ENCODE measurements at places on chromosomes 16 and 17.

DNA sequence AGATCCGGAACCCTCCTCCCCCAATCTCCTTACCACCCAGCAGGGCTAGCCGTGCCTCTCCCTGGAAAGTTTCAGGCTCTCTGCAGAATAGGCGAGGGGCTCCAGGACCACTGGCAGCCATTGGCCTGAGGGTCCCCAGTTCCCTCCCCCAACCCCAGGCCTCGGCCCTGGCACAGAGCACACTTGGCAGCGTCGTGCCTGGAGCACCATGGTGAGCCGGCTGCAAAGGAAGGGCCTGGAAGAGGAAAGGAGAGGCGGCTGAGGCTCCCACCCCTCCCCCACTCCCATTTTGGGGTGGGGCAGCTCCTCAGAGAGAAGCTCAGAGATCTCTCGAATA, 369 bp upstream of the BTBD17 start:
- no peak for DNase-seq

- DNase-seq = no peak
These were observed 94.3 kb downstream of the CYLD start for GRCh38 chr16:50836121-50836621.

- peak; percentile 24 for DNase-seq
These were observed 37.0 kb upstream of the ZNF750 start for GRCh38 chr17:82876602-82877379.

- DNase-seq = no peak
These were observed 500.2 kb upstream of the HSBP1 start for GRCh38 chr16:83307594-83307992.

DNA sequence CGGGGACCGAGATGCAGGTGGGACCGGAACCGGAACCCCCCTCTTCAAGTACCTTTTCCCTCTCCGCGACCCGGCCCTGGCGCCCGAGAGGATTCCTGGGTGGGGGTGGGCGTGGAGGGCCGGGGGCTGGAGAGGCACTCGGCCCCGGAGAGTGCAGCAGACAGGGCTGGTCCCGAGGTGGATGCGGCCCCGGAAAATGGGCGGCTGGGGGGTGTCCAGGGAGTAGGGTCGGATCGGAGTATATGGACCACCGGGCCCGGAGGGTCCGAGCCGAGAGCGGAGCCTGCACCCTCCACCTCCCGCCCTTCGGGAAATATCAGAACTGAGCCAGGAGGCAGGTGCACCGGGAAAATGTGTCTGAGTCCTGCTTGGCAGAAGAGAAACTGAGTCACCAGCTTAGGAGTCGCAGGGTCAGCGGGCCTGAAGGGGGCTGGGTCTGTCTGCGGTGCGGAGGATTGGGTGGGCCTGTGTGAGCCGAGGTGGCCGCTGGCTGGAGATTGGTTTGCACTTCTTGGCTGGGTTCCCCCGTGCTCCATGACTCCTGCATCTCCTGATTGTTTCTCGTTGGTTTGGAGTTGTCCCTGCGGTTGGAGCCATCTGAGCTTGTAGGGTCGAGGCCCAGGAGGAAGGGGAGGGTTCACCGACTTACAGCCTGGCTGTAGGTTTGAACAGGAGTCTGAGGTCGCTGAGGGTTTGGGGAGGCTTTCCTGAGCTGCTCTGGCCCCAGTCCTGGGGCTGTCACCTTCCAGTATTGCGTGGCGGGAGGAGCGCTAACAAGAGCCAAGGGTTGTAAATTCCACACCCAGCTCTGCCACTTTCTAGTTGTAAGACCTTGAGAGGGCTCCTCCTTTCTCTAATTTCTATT, 518 bp downstream of the SH2B1 start:
- peak; percentile 21 for DNase-seq

GRCh38 chr17:64707050-64707591, 45.0 kb upstream of the SMURF2 start:
- DNase-seq = peak; percentile 97

GRCh38 chr17:79055197-79055596, 19.4 kb upstream of the ENGASE start:
- DNase-seq = no peak

DNA sequence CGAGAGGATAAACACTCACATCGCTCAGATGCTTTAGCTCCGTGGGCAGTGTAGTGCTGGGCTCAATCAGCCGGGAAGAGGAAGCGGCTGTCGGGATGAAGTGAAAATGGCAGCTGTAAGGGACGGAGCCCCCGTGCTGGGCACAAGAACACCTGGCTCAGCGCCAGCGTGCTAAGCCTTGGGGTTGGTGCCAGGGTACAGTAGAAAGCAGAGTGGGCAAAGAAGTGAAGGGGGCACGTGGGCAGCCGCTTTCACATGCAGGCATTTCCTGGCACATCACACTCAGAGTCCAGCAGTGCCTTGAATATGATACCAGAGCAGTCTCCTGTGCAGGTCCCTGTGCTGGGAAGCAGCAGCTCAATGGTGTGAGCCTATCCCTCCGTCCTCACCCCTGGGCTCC, 51.1 kb upstream of the FOXF1 start:
- no peak for DNase-seq

DNA sequence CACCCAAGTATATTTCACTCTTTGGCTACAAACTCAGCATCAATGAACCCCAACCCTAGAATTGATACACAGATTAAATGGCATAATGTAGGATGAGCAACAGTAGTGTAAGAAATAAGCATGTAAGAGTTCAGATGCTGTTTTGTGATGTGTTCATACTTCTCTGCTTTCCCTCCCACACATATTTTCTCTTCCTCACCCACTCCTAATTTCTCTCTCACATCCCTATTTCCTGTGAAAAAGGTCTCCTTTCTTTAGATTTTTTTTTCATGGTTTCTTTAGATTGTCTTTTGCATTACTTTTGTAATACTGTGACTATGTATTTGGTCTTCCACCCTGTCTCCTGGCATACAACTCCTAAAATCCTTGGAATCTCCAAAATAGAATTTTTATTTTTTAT, 21.7 kb downstream of the CREBBP start:
- DNase-seq = no peak

GRCh38 chr17:65417406-65418221, 143.8 kb downstream of the AXIN2 start:
- DNase-seq = no peak

GRCh38 chr16:81403601-81404391, 40.8 kb upstream of the CMIP start:
- DNase-seq = peak; percentile 33

- DNase-seq = no peak
These were observed 19.0 kb downstream of the CACNG4 start for GRCh38 chr17:66983414-66984021.

DNA sequence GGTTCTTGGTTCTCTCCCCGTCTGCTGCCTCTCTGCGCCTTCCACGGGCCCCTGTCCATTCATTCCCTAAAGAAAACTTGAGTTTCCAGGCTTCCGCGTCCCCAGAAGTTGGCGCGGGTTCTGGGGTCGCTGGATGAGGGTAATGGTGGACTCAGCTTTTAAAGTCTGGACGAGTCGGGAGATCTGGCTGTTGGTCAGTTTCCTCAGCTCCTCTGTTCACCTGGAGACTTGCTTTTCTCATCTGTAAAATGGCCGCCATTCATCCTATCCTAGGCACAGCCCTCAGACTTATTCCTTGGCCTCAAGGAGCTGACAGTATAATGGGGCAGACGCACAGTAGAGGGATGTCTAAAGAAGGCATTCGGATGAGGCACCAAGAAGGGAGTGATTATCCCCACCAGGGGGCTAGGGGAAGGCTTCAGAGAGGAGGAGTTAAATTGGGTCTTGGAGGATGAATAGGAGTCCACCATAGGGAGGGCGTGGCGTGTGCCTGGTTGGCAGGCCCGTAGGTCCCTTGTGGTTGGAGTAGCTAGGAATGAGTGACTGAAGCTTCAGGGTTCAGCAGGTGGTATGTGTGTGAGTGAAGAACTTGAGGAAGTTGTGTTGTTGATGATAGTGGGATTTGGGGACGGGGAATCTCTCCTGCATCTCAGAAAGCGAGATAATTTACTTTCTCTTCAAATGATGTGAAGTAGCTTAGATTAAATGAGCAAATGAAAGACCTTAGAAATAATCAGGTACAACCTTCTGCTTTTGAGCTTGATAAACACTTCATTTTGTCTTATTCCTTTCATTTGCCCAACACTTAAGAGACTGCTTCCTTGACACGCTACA, 652 bp downstream of the VPS35L start:
- peak; percentile 10 for DNase-seq

GRCh38 chr16:74657870-74658642, 8.6 kb downstream of the RFWD3 start:
- DNase-seq = no peak

DNA sequence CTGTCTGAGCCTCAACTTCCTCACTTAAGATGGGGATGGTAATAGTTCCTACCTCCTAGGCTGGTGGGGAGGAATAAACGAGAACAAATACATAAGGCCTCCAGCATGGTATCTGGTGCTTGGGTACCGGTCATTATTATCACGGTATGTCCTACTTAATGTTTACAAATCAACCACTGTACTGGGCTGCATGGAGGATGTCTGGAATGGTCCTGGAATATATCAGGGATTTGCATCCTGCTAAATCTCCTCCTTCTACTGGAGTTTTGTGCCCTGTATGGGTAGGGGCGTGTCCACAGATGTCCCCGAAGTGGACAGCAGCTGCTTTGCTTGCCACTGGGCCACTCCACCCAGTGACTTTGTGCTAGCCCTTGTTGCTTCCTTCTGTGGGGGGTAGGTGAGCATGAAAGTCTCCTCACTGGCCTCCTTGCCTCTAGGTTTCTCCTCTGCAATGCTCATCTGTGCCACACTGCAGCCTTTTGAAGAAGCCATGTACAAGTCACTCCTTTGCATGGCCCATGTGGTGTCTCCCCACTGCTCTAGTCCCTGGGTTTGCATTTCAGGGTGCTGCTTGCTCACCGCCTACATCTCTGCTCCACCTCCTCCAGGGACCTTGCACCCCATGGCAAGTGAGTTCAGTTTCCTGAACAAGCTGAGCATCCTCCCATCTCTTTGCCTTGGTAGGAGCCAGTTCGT, 2.2 kb upstream of the CMIP start:
- no peak for DNase-seq

- no peak for DNase-seq
These were observed 13.1 kb downstream of the UNC13D start for GRCh38 chr17:75831032-75831571.

GRCh38 chr17:38557836-38558727, 47.7 kb downstream of the SRCIN1 start:
- DNase-seq = peak; percentile 91

DNA sequence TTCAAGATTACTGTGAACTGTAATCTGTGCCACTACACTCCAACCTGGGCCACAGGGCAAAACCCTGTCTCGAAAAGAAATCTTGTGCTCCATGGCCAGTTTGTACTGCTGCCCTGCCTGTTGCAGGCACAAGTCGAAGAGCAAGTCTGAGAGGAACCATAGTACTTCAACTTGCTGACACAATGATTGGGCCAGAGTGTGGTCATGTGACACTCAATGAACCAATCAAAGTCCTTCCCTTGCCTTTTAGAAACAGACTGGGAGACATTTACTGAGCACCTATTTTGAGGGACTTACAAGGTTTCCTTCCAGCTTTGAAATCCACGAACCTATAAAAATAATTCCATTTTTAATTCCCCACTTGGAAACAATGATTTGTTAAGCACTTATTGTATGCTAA, 39.8 kb upstream of the TMC5 start:
- no peak for DNase-seq

- DNase-seq = peak; percentile 41
These were observed 445 bp downstream of the CIAO2B start for GRCh38 chr16:66933776-66934137.

- peak; percentile 36 for DNase-seq
These were observed 11.1 kb upstream of the CHMP6 start for GRCh38 chr17:80980397-80981061.

GRCh38 chr17:54771409-54771915, 129.2 kb upstream of the TOM1L1 start:
- DNase-seq = peak; percentile 68

Measured in renal cortical epithelial cell (primary cell).